Myometrial cell (primary cell): ENCODE measurements at places on chromosomes 5 and 9. TPM values are rescaled to one million over a fixed set of nuclear protein-coding genes. Genes with fewer than 3 reads are reported as not detected.

The HMCN2 gene
- not detected in 2 replicates for total RNA-seq

The IFNA2 gene
- not detected in 2 replicates for total RNA-seq

The MARCOL gene
- not detected in 2 replicates for total RNA-seq

The TMC1 gene
- total RNA-seq: not detected in 2 replicates

The ORM1 gene
- not detected in 2 replicates for total RNA-seq

The MYMK gene
- total RNA-seq: not detected in 2 replicates

The STPG3 gene
- total RNA-seq: not detected in 2 replicates
